HS-5 (cell line): ENCODE measurements at places on chromosomes 11 and 22.
A peak's percentile ranks its signal among the peaks of the same experiment; 100 is the strongest.

DNA sequence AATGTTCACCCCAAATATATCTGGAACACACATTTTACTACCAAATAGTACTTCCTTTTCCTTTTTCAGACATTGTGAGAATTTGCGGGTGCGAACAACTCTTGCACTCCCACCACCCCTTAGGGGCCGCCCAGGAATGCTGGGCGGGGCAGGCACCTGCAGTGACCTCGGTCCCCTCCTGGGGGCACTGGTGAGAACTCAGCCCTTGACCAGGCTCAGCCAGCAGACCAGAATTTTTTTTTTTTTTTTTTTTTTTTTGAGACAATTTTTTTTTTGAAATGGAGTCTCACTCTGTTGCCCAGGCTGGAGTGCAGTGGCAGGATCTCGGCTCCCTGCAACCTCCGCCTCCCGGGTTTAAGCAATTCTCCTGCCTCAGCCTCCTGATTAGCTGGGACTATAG, 75.8 kb downstream of the ARHGAP8 start:
- DNase-seq: no peak

DNA sequence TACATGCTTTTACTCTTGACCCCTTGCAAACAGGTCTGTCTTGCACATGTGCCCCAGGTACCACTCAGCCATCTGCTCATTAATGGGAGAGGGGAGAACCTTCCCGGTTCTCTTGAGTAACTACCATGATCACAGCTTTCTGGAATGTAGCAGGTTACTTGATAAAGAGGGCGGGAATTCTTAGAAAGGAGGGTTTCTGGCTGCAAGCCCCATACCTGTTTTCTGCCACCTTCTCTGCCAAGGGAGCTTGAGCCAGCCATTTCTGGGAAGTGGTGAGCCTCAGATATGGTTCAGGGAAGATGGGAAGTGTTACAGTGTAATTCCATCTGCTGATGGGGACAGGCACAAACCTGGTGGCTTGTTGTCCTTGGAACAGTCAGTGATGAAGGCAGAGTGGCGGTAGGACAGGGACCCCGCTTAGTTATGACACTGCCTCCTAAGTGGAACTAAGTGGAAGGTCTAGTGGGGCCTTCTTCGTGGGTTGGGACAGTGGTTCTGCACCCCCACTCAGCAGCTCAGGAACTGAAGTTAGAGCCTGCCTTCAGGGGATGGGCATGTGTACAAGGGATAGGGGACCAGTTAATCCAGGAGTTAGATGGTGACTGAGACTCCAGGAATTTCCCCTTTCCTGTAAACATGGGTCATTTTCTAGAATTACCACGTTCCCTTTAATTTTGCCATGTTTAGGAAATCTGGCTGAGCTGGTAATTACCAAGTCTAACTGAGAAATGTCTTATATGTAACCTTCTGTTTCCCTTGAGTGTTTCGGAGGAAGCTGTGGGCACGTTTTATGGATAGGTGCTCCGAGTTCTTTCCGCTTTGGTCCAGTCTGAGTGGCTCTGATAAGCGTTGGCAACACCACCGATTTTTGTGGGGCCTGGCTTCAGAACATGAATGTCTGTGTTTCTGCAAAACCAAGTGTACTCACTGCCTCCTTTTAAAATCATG, 35.3 kb downstream of the BCR start:
- no peak for DNase-seq

GRCh38 chr22:19571995-19572394, 47.8 kb upstream of the CLDN5 start:
- DNase-seq: no peak

DNA sequence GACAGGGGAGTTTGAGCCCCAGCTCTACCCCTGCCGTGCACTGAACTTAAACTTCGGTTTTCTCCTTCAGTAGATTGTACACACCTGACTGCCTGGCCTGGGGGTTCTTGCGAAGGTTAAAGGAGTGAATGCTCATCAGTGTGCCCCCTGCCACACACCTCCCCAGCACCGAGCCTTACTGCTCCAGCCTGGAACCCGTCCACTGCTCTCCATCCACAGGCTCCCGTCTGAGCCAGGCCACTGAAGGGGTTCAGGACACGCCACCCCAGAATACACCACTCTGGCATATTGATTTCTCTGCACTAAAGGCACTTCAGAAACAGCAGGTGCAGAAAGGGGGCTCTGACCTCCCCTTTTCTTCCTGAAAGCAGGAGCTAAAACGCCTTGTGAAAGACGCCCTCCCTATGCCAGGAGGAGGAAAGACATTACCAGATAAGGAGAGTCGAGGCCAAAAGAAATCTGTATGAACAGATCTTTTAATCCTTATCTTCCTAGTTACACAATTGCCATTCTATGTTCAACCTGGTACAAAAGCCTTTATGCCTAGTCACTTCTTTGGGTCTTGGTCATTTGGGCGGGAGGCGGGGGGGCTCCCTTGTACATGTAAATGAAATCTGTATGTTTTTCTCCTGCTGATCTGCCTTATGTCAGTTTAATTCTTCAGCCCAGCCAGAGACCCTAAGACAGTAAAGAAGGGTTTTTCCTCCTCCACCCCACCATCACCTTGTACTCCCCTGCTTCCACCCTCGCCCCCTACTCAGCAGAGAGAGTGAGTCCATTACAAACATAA, 1.9 kb upstream of the SSTR3 start:
- no peak for DNase-seq

DNA sequence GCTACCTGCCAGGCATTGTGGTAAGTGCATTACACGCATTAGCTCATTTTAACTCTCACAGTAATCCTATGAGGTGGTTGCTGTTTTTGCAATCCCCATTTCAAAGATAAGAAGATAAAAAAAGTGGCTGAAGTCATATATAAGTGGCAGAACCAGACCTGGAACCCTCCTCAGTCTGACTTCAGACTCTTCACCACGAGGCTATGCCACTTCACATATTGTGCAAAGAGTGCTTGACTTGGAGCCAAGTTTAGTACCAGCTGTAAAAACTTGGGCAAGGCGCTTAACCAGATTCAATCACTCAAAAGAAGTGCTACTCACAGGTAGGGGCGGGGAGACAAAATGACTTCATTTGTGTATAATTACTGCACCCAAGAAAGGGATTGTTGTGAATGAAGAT, 15.3 kb downstream of the BPIFC start:
- DNase-seq: no peak

- DNase-seq: no peak
These were observed 484.7 kb upstream of the CNTN5 start for GRCh38 chr11:98536023-98536422.

DNA sequence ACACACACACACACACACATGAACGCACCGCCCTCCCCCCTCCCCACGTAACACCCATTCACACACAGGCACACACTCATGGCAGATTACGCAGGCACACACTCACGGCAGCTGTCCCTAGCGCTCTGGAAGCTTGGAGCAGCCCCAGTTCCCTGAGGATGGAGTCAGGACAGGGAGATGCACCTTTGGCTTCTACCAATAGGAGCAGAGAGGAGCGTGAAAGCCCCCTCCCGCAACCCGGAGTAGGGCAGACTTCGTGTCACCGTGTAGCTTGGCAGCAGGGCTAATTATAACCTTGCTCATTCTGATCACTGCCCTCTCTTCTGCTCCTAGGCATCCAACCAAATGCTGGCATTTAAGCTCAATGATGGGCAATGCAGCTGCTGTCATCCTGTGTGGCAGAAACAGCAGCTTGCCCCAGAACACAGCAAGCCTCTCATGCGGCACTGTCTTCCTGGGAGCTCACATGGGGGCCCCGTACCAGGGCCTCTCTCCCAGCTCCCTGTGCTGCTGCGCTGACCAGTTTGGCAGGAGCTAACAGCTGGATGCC, 31.9 kb downstream of the ANKK1 start:
- no peak for DNase-seq

GRCh38 chr22:49077036-49077393, 750.7 kb downstream of the BRD1 start:
- DNase-seq: no peak

DNA sequence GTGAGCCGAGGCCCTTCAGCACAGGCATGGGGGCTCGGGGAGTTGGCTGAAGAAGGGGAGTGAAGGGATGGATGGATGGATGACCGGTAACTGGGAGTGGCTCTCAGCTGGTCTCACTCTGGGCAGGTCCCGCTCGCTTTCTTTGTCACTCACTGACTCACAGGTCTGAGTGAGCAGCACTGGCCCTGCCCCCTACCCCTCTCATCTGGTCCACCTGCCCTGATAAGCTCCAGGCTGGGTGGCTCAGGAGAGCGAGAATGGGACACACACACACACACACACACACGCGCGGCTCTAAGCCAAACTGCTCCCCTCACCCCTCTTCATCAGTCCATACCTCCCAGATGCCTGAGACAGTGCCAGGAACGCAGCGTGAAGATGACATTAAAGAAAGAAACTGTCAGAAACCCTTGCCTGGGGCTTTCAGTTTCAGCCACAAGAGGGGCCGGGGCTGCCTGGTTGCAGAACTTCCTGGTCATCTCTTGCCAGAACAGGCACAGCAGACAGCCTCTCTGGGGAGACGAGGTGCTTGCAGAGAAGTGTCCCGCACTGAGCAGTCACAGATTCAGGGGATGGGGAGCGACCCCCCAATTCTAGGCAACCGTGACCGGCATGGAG, 16.5 kb upstream of the SHISAL1 start:
- no peak for DNase-seq

DNA sequence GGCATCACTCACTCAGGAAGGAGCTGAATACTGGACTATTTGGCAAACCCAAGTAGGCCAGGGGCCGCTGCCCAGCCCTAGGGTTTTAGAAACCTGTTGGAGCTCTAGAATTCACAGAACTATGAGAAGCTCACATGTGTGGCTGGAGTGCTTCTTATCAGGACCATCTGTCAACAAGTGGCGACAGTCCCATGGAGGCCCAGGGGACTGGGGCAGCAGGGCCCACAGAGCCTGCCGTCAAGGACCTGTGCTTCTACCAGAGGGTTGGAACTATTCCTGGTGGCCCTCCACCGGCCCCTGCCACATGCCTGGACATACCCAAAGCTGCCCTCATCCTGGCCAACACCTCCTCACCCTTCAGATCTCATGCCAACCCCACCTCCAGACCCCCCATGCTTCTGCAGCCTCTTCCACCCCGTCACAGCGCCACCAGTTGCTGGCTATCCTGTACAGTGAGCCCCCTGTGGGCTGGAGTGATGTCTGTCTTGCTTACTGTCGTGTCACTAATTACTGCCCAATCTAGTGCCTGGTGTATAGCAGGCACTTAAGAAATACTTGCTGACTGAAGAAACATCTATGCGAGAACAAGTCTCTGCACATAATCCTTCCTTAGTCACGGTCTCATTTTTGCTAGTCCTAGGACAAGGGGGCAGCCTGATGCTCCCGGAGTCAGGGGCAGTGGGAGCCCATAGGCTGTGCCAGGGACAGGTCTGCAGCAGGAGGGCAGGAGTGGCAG, 27.2 kb upstream of the RASL10A start:
- no peak for DNase-seq

GRCh38 chr11:67503119-67504004, 1.8 kb downstream of the PITPNM1 start:
- DNase-seq: no peak

DNA sequence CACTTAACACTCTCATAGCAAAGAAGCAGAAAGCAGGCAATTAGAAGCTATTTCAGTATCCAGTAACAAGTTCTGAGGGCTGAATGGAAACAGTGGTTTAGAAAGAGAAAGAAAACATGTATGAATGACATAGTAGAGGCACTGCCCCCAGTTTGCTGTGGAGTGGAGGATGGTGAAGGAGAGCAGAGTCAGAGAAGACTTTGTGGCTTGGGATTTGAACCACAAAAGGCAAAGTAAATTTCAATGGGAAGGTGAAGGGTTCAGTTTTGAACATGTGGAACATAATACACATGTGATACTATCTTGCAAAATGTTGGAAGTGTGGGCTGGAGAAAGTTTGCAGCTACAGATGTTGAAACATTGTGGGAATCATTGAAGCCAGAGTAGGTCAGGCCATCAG, 81.4 kb downstream of the SNX19 start:
- DNase-seq: no peak

GRCh38 chr22:39547587-39547947, 15.0 kb upstream of the RPS19BP1 start:
- no peak for DNase-seq

GRCh38 chr11:74100735-74101134, 70.1 kb downstream of the C2CD3 start:
- no peak for DNase-seq

DNA sequence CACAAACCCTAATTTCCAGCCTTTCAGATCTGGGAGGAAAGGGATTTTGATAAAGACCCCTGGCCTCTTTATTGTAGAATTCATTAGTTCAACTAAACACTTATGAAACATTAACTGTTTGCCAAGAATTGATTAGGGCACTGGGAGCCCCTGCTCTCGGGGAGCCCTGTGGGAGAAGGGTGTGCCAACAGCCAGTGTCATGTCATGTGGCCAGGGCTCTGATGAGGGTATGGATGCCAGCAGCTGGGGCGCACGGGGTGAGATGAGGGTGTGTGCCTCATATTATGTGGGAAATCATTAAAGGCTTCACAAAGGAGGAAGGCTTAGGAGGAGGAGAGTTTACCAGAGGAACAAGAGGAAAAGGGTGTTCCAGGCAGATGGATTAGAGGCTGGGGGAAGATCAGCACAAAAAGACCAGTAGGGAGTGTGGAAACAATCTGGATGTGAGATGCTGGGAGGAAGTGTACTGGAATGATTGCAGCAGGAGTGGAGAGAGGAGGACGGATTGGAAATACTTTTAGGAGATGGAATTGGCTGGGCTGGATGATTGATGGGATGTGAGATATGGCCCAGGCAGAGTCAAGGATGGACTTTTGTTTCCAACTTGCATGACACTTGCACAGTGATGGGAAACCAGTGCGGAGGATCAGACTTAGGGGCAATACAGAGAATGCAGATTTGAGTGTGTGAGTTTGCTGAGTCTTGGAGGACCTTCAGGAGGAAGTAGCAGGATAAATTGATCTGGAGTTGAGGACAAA, 137.8 kb downstream of the CSNK2A3 start:
- no peak for DNase-seq

GRCh38 chr11:80773919-80774318, 1333.1 kb upstream of the TENM4 start:
- DNase-seq: no peak

GRCh38 chr11:125190566-125190965, 26.0 kb downstream of the PKNOX2 start:
- no peak for DNase-seq

GRCh38 chr22:20430720-20431510, 6.7 kb downstream of the SCARF2 start:
- DNase-seq: no peak

GRCh38 chr11:118703563-118704106, 24.2 kb upstream of the TREH start:
- no peak for DNase-seq

DNA sequence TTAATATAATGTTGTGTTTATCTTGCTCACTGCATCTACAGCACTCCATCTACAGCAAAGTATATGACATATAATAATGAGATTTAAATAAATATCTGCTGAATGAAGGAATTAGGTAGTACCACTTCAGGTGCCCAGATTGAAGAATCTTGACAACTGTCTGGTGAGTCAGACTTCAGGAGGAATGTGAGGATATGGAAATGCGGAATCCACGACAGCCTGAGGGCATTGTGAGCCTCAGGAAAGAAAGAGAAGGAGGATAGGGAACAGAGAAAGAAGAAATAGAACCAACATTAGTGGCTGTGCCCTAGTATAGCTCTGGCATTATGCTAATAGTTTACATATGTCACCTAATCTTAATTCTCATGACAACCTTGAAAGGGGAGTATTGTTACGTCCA, 304.4 kb downstream of the AASDHPPT start:
- DNase-seq: no peak

- DNase-seq: no peak
These were observed 15.2 kb downstream of the KCNQ1OT1 start for GRCh38 chr11:2684581-2684980.

- peak; percentile 72 for DNase-seq
These were observed 379 bp upstream of the SLC3A2 start for GRCh38 chr11:62880231-62880802.

GRCh38 chr22:21026783-21027692, 5.3 kb downstream of the SLC7A4 start:
- DNase-seq: no peak
